ENCODE measurements at places on chromosomes 2 and 18. TPM values are rescaled to one million over a fixed set of nuclear protein-coding genes. Genes with fewer than 3 reads are reported as not detected.

Gene CCBE1
- total RNA-seq = not detected

DNA sequence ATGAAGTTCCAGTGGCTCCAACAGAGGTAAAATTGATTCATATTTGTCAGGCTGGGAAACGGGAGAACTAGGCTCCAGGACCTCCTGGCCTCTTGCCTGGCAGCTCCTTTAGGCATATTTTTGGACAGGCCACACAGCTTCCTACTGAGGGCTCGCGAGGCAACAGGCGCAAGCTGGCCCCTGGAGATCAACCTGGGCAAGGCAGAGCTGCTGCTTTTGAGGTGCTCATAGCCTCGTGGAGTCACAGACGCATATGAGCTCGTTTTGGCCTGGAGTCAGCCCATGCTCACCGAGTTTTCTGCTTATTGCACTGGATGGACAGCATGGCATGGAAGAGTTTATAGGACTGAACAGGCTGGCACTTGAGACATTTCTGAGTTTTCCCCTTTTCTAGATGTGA, 97.7 kb downstream of the CAPN13 start:
- H3K27me3 ChIP-seq = no peaks in the 10 kb centered on the region
- no peaks in the 10 kb centered on the region for H3K36me3 ChIP-seq
- DNase-seq = no peak
- no peak overlapping the region for H3K27ac ChIP-seq
- no peak overlapping the region for H3K4me3 ChIP-seq

GRCh38 chr2:27316655-27317412, 6.1 kb downstream of the MPV17 start:
- DNase-seq = no peak
- no peak overlapping the region for H3K4me3 ChIP-seq
- H3K4me1 ChIP-seq = peaks cover 8% of the 10 kb centered on the region
- no peak overlapping the region for H3K27ac ChIP-seq
- no peaks in the 10 kb centered on the region for H3K27me3 ChIP-seq
- peaks cover 5% of the 10 kb centered on the region for H3K36me3 ChIP-seq

Gene TMEM17
- total RNA-seq = not detected

Gene SERPINB11
- total RNA-seq = not detected

DNA sequence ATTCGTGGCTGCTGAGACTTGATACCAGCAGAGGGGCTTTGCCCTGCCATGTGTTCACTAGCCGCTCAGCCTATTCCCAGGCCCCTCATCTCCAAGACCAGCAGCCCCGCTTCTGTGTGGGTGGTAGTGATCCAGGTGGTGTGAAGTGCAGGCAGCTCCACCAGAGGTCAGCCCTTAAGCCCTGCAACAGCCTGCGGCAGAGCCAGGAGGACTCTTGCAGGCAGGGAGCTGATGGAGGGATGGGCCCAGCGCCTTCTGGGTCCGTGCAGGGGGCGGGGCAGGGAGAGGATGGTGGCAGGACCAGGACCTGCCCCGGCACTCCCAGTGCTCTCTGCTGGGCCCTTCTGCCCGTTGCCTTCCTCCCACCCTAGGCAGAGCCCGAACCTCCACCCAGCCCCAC, 162.0 kb downstream of the SH3BP4 start:
- H3K27ac ChIP-seq = no peak overlapping the region
- H3K4me3 ChIP-seq = no peak overlapping the region
- DNase-seq = no peak
- no peaks in the 10 kb centered on the region for H3K4me1 ChIP-seq
- peaks cover 9% of the 10 kb centered on the region for H3K27me3 ChIP-seq

- H3K27ac ChIP-seq = no peak overlapping the region
- H3K36me3 ChIP-seq = no peaks in the 10 kb centered on the region
- no peaks in the 10 kb centered on the region for H3K27me3 ChIP-seq
- H3K4me3 ChIP-seq = no peak overlapping the region
- H3K4me1 ChIP-seq = peaks cover under 1% of the 10 kb centered on the region
- DNase-seq = no peak
These were observed 6.6 kb downstream of the TRAF3IP1 start for GRCh38 chr2:238326801-238327365.

Measured in activated CD4-positive, alpha-beta T cell treated with anti-CD3 and anti-CD28 coated beads, Interleukin-2, amount 10 ng/mL, durations not matched to agents 7 days and 5 days (primary cell).